HCEC 1CT (cell line): ENCODE measurements at places on chromosomes 5 and 9.

GRCh38 chr9:14127656-14128055 is 186.3 kb downstream of the NFIB start:
- DNase-seq, result no peak

DNA sequence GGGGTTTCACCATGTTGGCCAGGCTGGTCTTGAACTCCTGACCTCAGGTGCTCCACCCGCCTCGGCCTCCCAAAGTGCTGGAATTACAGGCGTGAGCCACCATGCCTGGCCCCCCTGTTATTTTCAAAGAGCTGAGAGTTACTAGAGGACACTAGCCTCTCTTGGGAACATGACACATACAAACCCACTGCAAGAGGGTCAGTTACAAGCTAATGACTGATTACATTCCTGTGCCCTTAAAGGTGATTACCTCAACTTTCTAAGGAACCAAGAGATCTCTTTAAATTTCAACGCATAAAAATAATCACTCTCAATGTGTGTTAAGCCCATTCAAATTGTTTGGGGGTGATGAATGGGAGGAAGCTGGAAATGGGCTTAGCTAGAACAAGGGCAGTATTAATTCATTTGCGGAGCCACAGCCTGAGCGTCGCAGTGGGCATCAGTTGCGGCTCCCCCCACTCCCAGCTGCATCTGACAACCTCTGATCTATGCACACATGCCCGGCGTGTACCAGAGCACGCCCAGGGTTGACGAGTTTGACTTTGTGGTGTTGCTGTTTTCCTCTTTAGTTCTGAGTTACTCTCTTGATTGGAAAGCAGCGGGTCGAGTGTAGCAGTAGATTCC is 146.9 kb downstream of the GOLPH3 start:
- DNase-seq, result peak; percentile 24

GRCh38 chr5:65801352-65801783 is 79.4 kb downstream of the NLN start:
- peak; percentile 69 for DNase-seq

DNA sequence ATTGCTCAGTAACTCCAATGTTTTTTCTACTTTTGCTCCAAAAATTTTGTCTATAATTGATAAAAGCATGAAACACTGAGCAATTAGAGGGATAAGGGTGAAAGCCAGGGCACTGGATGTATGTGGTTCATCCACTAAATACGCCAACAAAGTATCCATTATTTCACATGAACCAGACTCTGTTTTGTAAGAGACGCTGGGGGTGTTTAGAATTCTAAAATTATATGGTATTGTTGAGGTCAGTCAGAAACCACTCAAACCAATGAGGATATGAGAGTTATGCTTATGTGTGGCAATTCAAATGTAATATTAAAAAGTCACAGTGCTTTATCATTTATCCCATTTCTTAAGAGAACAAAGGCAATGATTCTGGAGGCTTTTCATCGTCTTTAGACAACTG is 220.2 kb downstream of the EFNA5 start:
- no peak for DNase-seq

GRCh38 chr5:73447530-73448462 is 781 bp downstream of the FOXD1 start:
- peak; percentile 56 for DNase-seq

- peak; percentile 51 for DNase-seq
These were observed 10.3 kb upstream of the ABL1 start for GRCh38 chr9:130824643-130825350.

DNA sequence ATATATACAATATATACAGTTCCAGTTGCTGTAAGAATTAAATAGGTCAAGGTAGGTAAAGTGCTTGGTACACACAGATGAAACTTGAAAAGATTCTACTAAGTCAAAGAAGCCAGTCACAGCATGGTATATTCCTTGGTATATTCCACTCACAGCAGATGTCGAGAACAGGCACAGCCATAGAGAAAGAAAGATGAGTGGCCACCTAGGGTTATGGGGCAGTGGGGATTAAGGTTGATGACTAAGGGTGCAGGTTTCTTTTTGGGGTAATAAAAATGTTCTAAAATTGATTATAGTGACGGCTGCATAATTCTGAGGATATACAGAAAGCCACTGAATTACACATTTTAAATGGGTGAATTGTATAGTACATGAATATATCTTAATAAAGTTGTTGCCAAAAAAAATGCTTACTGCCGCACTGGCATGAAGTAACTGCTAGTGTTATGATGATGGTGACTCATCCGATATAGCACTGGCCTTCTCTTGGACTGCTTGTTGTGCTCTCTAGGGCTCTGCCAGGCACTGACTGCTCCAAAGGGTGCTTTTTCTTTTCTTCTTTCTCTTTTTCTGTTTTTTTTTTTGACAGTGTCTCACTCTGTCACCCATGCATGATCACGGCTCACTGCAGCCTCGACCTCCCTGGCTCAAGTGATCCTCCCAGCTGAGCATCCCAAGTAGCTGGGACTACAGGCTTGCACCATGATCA is 23.5 kb downstream of the TBC1D2 start:
- DNase-seq, result peak; percentile 89

GRCh38 chr5:78221467-78221866 is 73.0 kb downstream of the AP3B1 start:
- no peak for DNase-seq

DNA sequence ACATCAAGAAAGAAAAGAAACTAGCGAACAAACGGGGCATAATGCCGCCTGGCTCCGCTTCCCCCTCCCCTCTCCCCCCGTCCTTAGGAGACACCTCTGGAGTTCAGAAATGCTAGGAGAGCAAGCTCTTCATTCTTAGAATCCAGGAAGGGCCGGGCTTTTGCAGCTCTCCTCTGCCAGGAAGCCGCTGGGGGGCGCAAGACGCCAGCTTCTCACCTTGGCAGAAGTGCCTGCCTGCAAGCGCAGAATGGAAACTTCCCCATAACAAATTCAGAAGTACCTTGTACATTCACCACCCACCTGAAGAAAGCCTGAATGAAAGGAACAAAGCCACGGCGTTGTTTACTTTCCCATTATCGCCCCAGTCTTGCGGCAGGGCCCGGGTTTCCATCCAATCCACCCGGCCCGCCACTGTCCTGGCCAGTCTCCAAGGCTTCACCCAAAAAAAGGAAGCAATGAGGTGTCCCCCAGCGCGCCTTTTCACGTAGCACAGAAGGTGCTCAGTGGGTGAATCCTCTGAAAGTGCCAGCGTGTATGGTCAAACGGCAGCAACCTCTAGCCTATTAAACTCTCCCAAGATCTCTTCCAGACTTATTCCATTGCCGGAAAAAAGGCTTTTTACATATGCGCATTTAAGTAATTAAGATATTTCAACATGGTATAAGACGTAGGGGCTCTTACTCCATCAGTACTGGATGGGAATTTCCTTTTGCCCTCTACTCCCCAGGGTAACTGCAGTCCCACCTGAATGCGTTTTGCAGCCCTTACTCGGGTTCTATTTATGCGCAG is 1.6 kb upstream of the GADD45G start:
- peak; percentile 48 for DNase-seq

DNA sequence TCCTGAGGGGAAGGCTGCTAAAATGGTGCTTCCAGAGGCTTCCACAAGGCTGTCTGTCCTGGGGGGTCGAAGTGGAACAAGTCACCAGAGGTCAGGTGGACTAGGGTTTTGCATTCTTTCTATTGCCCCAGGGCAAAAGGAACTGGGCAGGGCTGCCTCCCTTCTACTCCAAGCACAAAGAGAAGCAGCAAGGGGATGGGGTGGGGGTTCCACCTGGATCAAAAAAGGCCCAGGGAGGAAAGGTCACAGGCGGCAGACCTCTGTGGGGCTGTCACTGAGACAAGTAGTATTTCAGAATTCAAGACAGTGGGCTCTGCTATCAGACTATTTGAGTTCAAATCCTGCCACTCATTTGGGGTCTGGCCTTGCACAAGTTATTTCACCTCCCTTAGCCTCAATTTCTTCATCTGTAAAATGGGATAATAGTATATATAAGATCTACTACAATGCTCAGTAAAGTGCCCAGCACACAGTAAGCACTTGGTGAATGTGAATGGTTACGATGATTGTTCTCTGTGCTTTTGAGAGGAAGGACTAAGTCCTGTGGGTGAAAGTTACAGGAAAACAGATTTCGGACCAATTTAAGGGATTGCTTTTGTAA is 1.9 kb upstream of the ARSI start:
- no peak for DNase-seq

DNA sequence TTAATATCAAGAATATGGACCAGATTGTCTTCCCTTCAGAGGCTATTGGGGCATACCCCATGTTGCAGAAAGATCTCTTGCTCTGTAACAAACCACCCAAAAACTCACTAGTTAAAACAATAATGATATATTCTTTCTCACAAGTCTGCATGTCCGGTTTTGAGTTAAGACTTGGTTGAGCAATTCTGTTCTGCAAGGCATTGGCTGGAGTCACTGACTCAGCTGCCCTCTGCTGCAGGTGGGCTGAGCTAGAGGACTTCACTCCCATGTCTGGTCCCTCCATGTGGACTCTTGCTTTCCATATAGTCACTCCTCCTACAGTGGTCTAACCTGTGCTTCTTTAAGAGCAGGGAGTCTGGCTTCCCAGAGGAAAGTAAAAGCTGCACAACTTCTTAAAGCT is 73.4 kb downstream of the ESM1 start:
- no peak for DNase-seq

DNA sequence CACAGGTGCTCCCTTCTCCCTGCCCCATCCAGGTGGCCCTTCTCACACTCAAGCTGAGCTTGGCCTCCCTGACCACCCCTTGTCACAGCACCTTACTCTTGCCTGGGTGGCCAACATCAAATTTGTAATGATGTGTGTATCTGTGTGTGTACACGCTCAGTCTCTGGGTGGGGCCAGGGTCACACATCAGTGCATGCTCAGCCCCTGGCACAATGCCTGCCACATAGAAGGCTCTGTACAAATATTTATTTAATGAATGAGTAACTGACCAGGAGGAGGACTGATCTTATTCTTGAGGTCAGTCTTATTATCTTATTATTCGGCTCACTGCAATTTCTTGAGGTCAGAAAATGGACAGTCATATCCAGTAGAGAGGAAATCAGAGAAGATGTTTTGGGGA is 41.3 kb upstream of the HAND1 start:
- peak; percentile 48 for DNase-seq

- DNase-seq, result peak; percentile 17
These were observed 53.0 kb downstream of the SH3RF2 start for GRCh38 chr5:145989428-145989827.

GRCh38 chr5:115524199-115524847 is 20.3 kb downstream of the FEM1C start:
- peak; percentile 80 for DNase-seq

DNA sequence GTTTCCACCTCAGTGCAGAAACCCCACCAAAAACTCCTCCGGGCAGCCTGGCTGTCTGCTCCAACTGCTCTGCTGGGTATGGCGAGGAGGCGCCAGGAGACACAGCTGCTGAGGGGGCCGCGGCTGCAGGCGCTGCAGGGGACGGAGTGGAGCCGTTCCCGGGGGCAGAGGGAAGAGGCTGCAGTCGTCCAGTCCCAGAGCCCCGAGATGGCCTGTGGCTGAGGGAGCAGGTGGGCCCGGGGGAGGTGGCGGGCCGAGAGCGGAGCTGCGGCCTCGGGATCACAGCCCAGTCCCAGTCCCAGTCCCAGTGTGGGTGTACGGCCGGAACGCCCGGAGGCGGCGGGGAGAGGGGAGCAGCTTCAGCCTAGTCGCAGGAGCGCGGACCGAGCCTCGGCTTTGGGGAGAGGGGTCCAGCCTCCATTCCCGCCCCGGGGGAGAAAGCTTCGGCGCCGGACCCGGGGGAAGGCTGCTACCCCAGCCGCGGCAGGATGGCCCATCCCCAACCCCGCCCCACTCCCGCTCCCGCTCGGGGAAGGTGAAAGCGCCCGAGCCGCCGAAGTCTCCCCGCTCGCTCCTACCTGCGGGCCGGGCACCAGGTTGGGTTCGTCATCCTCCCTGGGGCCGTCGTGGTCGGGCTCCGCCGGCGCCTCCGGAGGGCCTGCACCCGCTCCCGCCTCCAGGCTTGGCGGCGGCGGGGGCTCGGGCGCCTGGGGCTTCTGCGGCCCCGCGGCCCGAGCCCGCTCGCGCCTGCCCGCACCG is 513 bp downstream of the FAM193B start:
- DNase-seq, result peak; percentile 7

DNA sequence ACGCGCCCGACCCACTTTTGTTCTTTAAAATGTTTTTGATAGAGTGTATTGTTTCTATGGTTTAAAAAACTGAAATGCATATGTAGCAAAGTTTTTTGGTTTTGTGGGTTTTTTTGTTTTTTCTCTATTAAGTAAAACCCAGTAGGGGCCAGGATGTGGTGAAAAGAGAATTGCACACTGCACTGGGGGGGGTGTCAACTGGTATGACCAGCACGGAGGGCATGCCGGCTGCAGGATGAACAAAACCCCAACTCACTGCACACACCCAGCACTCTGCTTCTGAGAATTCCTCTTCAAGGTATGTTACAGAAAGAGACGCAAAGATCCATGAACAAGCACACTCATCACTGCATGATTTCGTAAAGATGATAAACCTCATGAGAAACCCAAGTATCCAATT is 75.0 kb downstream of the STK10 start:
- DNase-seq, result no peak

- no peak for DNase-seq
These were observed 99.1 kb downstream of the COL23A1 start for GRCh38 chr5:178490935-178491652.

DNA sequence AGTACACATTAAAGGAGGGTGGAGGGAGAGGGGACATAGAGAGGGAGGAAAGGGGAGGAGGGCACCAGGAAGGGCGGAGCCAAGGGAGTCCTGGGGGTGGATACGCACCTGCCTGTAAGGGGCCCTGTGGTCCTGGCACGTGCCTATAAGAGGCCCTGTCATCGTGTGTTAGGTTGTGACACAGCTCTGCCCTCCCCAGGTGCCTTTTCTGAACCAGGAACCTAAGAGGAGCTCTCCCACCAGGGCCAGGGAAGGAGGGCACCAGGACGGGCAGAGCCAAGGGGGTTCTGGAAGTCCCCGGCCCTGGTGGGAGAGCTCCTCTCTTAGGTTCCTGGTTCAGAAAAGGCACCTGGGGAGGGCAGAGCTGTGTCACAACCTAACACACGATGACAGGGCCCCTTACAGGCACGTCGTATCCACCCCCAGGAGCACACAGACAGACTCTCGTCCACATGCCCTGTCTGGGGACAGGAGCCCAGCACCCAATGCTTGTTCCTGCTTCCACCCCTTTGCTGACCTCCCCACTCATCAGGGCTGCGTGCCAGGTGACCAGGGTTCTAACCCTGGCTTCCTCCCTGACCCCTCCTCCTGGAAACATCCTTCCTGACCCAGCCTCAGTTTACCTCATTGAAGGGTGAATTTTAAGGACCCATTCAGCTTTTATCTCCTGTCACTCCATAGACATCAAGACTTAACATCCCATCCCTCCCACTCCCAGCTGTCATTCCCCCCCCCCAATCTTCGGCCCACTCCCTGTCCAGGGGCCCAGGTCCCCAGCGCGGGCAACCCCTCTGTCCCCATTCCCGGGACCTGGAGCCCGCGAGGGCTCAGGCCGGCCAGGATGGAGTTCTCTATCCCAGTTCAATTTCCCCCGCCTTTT is 12.9 kb upstream of the OLFM1 start:
- DNase-seq, result no peak

- no peak for DNase-seq
These were observed 55.4 kb upstream of the OTP start for GRCh38 chr5:77693913-77694312.

- no peak for DNase-seq
These were observed 4.1 kb downstream of the TESK1 start for GRCh38 chr9:35609001-35609819.
